Chondrocyte (in vitro differentiated cells): ENCODE measurements at places on chromosomes 12 and 14.

DNA sequence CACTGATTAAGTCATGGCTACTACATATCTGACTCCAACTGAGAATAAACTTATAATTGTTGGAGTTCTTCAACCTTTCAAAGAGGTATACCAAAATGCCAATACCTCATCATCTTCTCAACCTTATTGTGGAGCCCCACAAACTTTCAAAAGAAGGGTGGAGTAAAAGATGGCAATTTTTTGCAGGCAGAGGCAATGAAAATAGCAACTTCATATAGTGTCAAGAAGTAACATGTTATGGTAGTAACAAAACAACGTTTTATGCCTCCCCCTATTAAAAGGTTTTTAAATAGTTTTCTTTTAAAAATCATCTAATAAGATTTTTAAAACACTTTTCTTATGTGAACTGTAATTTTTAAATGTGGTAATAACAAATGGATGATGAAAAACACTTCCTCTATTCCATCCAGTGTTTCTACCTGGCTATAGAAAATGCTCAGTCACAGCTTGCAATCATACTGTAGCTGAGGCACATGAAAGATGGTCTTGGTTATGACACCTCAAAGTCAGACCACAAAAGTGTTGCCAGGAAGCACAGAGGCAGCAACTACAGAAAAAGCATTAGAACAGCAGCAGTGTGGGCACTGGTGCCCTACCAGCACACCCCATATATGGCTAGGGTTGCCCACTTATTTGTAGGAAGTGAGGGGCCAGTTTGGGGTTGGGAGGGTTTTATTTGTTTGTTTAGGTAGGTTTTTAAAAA, 7.0 kb downstream of the PPP1R12A start:
- H3K27me3 ChIP-seq = no peaks in the 10 kb centered on the region
- H3K36me3 ChIP-seq = no peaks in the 10 kb centered on the region
- DNase-seq = no peak
- H3K27ac ChIP-seq = peak overlapping the region; percentile 74
- no peak overlapping the region for H3K4me3 ChIP-seq
- H3K4me1 ChIP-seq = peaks cover 71% of the 10 kb centered on the region

- H3K4me1 ChIP-seq = no peaks in the 10 kb centered on the region
- H3K36me3 ChIP-seq = peaks cover 3% of the 10 kb centered on the region
- H3K27me3 ChIP-seq = no peaks in the 10 kb centered on the region
These were observed 82.3 kb downstream of the KCNMB4 start for GRCh38 chr12:70448371-70448770.

- no peaks in the 10 kb centered on the region for H3K27me3 ChIP-seq
- no peak for DNase-seq
- no peaks in the 10 kb centered on the region for H3K4me1 ChIP-seq
- H3K4me3 ChIP-seq = no peak overlapping the region
These were observed 95.4 kb downstream of the KCNK10 start for GRCh38 chr14:88227693-88228092.

- H3K27me3 ChIP-seq = no peaks in the 10 kb centered on the region
- H3K4me1 ChIP-seq = peaks cover 46% of the 10 kb centered on the region
- no peak for DNase-seq
- no peaks in the 10 kb centered on the region for H3K36me3 ChIP-seq
- H3K4me3 ChIP-seq = no peak overlapping the region
These were observed 303.6 kb downstream of the CEP128 start for GRCh38 chr14:80637756-80638619.

DNA sequence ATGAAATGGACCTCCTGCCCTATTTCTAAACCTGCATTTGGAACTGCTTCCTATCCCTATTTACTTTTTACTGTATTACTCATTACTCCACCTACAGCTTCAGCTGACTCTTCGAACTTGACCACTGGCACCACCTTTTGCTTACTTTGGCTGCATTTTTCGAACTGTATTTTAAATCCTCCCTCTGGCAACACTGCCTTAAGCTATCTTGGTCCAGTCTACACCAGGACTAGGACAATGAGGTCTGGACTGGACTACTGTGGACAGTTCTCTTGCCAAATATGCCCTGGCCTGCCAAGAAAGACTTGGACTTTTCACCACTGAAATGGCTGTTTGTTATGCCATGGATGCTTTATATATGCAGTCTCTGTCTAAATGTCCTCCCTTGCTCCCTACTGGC, 328.1 kb downstream of the BTG1 start:
- no peak for DNase-seq
- no peak overlapping the region for H3K27ac ChIP-seq
